ENCODE measurements at places on chromosomes 2 and 18. TPM values are rescaled to one million over a fixed set of nuclear protein-coding genes. Genes with fewer than 3 reads are reported as not detected.
A peak's percentile ranks its signal among the peaks of the same experiment; 100 is the strongest.

DNA sequence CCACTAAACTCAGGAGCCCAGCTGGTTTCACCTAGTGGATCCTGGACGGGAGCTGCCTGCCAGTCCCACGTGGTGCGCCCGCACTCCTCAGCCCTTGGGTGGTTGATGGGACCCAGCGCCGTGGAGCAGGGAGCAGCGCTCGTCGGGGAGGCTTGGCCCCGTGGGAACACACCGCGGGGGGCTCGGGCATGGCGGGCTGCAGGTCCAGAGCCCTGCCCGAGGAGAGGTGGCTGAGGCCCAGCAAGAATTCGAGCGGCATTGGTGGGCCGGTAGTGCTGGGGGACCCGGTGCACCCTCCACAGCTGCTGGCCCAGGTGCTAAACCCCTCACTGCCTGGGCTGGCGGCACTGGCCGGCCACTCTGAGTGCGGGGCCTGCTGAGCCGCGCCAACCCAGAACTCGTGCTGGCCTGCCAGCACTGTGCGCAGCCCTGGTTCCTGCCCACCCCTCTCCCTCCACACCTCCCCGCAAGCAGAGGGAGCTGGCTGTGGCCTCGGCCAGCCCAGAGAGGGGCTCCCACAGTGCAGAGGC lies 137.3 kb downstream of the TRIB2 start:
- DNase-seq: no peak
- H3K4me3 ChIP-seq: no peak overlapping the region
- no peaks in the 10 kb centered on the region for H3K4me1 ChIP-seq
- H3K36me3 ChIP-seq: no peaks in the 10 kb centered on the region
- no peaks in the 10 kb centered on the region for H3K27me3 ChIP-seq

DNA sequence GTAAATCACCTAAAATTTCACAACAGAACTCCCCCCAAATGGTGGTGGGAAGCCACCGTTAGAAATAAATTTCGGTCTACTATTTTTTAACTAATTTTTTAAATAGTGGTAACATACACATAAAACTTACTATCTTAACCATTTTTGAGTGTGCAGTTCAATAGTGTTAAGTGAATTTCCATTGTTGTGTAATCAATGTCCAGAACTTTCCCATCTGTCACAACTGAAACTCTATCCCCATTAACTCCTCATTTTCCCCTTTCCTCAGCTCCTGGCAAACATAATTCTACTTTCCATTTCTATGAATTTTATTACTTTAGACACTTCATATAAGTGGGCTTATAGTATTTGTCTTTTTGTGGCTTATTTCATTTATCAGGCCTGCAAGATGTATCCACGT lies 34.1 kb upstream of the HNMT start:
- DNase-seq: no peak
- H3K27me3 ChIP-seq: no peaks in the 10 kb centered on the region

DNA sequence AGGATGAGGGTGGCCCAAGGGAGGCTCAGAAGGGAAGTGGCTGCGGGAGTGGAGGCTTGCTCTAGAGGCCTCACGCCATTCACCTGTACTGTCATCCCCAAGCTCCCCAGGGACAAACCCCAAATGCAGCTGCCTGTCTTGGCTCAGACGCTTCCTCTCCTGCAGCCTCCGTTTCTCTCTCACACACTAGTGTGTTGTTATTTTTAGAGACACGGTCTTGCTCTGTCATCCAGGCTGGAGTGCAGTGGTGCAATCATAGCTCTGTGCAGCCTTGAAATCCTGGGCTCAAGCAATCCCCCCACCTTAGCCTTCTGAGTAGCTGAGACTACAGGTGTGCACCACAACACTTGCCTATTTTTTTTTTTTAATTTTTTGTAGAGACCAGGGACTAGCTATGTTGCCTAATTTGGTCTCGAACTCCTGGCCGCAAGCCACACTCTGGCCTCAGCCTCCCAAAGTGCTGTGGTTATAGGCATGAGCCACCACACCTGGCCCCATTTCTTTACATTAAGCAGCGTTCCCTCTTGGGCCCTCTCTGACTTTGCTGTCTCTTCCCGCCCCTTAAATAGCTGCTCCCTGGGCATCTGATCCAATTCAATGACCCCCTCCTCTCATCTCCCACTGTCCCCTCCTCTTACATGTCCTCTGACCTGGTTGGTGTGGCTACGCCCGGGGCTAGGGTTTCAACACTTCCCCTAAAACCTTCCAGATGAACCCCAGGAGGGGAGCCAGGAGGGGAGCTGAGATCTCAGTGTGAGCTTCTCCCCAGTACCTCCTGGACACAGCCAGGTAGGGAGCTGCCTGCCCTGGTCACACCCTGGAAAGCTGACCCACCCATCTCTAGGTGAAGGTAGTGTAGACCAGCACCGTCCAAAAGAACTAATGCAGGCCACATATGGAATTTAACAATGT lies 24.0 kb upstream of the LOXHD1 start:
- no peak overlapping the region for H3K27ac ChIP-seq
- DNase-seq: no peak
- no peaks in the 10 kb centered on the region for H3K36me3 ChIP-seq
- no peaks in the 10 kb centered on the region for H3K27me3 ChIP-seq
- no peak overlapping the region for H3K4me3 ChIP-seq

- H3K4me3 ChIP-seq: no peak overlapping the region
- no peaks in the 10 kb centered on the region for H3K36me3 ChIP-seq
- peak; percentile 70 for DNase-seq
- H3K27ac ChIP-seq: no peak overlapping the region
Observed at GRCh38 chr18:45722899-45723298, 1.1 kb upstream of the SLC14A1 start.

- no peaks in the 10 kb centered on the region for H3K4me1 ChIP-seq
- DNase-seq: no peak
- H3K36me3 ChIP-seq: no peaks in the 10 kb centered on the region
- peaks cover 6% of the 10 kb centered on the region for H3K27me3 ChIP-seq
Observed at GRCh38 chr2:181657379-181657778, 474 bp upstream of the CERKL start.

DNA sequence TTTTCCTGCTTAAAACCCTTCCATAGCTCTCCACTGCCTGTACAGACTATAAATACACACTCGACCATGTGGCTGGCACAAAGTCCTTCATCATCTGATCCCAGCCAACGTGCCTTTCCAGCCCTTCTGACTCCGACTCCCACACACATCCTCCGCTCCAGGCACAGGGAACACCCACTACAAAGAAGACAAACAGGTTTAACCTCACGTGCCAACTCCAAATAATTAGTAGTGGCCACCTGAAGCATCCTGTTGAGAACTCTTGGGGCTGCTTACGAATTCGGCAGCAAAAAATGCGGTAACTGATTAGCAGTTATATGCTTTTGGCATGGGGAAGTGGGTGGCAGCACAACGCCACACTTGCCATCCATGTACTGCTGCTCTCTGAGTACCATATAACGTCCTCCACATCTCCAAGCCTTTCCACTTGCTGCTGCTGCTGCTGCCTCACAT lies 12.1 kb downstream of the SPIRE1 start:
- no peak overlapping the region for H3K27ac ChIP-seq
- H3K4me1 ChIP-seq: no peaks in the 10 kb centered on the region
- H3K36me3 ChIP-seq: no peaks in the 10 kb centered on the region
- H3K27me3 ChIP-seq: no peaks in the 10 kb centered on the region

DNA sequence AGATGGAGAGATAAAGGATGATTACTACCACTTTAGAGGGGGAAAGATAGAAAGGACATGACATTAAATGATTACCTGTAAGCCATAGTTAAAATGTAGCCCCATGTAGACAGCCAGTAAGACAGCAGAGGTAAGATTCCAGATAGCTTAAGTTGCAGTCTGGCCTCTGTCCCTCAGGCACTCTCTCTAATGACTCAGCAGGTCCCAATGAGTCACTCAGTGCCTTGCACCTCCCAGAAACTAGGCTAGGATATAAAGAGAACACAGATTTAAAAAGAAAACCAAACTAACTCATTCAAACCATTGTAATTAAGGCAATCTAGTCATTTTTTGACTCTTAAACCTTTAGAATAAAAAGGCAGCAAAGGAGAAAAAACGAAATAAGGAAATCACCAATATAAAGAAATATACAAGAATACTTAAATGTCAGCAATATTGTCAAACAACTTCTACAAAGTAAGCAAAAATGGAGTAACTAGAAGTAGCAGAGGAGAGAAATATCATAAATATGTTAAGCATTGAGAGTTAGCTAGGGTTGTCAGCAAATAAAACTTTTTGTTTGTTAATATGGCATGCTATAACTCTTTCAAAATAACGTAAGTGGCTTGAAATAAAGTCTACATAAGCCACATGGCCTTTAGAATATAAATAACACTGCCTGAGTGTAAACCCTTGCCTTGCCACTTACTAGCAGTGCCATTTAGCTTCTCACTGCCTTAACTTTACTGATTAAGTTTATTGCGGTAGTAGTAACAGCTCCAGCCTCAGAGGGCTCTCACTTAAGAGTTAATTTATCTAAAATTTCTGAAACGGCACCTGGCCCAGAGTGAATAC lies 48.5 kb downstream of the SOCS6 start:
- peak; percentile 31 for DNase-seq
- H3K27ac ChIP-seq: no peak overlapping the region
- no peaks in the 10 kb centered on the region for H3K4me1 ChIP-seq
- no peak overlapping the region for H3K4me3 ChIP-seq

DNA sequence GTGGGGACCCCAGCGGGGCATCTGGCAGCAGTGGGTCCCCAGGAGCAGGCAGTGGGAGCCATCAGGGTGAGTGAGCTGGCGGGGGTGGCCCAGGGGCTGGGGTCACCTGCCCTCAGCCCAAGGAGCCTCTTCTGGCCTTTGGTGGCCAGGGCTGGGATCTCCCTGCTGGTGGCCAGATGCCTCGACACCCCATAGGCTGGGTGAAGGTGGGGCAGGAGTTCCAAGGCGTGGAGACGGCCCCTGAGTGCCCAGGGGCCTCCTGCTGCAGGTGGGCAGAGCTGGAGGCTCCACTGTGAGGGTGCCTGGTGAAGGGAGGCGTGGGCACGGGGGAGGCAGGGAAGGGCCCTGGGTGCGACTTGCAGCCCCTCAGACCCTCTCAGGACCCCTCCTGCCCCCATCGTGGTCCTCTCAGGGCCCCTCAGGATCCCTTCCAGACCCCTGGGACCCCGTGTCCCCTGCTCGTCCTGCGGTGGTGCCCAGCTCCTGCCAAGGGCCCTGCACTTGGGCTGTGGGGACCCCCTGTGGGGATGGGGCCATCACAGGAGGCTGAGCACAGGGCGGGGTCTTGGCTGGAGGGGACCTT lies 5.0 kb upstream of the GPR35 start:
- no peak for DNase-seq
- no peaks in the 10 kb centered on the region for H3K4me1 ChIP-seq
- H3K4me3 ChIP-seq: no peak overlapping the region
- no peaks in the 10 kb centered on the region for H3K27me3 ChIP-seq

DNA sequence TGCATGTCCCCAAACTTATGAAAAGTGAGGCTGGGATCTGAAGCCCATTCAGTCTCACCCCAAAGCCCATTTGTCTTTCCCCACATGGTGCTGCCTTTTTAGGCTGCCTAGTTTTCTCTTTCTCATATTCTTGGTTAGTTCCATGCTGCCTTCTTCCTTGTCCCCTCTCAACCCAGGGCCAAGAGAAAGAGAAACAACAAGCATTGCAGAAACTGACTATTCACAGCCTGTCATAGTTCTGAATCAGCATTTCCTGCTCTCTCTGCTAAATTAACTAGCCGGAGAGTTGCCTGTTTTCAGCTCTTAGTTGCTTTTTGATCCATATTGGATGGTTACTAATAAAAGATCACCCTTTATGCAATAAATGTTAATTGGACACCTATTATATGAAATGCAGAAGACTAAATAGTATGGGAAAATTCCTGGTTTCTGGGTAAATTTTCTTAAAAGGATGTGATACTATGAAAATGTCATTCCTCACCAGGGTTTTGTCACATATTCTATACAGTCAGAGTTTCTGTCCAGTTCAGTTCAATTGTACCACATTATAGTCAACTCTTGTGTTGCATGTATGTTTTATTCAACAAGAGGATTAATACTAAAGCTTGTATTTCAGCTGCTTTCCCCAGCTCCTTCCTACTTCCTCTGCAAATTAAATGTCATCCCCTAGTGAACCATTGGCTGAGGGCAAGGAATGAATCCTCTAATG lies 246.5 kb downstream of the GALR1 start:
- no peak overlapping the region for H3K4me3 ChIP-seq
- DNase-seq: no peak
- no peaks in the 10 kb centered on the region for H3K27me3 ChIP-seq
- no peaks in the 10 kb centered on the region for H3K4me1 ChIP-seq

GRCh38 chr2:110858135-110858725 lies 125.9 kb downstream of the ACOXL start:
- no peaks in the 10 kb centered on the region for H3K27me3 ChIP-seq
- no peak for DNase-seq
- no peaks in the 10 kb centered on the region for H3K36me3 ChIP-seq
- no peak overlapping the region for H3K4me3 ChIP-seq
- H3K27ac ChIP-seq: no peak overlapping the region
- no peaks in the 10 kb centered on the region for H3K4me1 ChIP-seq

DNA sequence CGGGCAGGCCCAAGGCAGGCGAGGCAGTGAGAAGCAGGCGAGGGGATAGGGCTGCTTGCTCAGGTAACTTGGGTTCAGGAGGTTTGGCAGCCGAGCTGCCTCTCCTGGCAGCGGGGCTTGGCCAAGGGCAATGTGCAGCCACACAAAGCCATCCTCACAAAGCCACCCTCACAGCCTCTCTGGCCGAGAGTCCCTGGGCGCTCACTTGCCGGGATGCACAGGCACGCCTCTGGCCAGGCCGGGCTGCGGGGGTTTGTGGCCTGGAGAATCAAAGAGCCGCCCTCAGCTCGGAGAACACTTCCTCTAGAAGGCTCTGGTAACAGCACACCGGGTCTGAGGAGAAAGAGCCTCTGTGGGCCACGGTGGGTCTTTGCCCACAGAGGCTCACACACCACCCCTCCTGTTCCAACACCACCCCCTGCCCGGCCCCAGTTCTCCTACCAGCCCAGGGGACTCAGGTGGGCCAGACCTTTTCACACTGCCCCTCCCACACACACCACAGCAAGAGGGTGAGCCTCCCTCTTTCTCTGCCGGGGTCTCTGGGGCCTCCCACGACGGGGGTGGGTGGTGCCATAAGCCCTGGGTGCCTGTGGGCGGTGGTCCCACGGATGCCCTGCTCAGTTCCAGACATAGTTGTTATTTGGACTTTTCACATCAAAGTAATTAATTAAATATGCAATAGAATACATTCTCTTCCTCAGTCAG lies 186.9 kb downstream of the ZFP36L2 start:
- H3K4me3 ChIP-seq: no peak overlapping the region
- H3K4me1 ChIP-seq: no peaks in the 10 kb centered on the region
- H3K36me3 ChIP-seq: no peaks in the 10 kb centered on the region
- no peaks in the 10 kb centered on the region for H3K27me3 ChIP-seq
- no peak for DNase-seq

DNA sequence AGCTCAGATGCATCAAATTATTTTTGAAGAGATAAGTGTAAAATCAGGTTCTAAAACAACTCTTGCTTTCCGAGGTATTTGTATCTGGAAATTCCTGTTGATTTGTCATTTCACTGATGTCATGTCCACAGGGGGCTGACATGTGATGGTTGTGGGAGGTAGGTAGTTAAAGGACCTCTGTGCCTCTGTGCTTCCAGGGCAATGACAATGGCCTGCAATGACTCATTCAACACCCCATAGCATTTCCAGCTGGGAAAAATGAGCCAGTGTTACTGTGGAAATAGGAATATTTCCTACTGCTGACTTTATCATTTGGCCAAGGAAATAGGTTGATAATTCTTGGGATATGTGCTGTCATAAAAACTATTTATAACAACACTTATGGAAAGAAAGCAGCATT lies 86.2 kb upstream of the CCDC195 start:
- no peaks in the 10 kb centered on the region for H3K4me1 ChIP-seq
- no peak overlapping the region for H3K4me3 ChIP-seq
- no peaks in the 10 kb centered on the region for H3K36me3 ChIP-seq

The MAP3K20 gene
- 22.6 TPM for total RNA-seq

The REG3A gene
- total RNA-seq: 0.32 TPM

The SLC11A1 gene
- 1.1 TPM for total RNA-seq

Measured in colonic mucosa (tissue), 4 donors.